ENCODE measurements at places on chromosomes 4 and X.
A peak's percentile ranks its signal among the peaks of the same experiment; 100 is the strongest.

GRCh38 chrX:51456246-51456645 lies 40.1 kb downstream of the NUDT11 start:
- no peak for DNase-seq

GRCh38 chr4:2042204-2042946 lies 16.8 kb upstream of the NAT8L start:
- no peak for DNase-seq

DNA sequence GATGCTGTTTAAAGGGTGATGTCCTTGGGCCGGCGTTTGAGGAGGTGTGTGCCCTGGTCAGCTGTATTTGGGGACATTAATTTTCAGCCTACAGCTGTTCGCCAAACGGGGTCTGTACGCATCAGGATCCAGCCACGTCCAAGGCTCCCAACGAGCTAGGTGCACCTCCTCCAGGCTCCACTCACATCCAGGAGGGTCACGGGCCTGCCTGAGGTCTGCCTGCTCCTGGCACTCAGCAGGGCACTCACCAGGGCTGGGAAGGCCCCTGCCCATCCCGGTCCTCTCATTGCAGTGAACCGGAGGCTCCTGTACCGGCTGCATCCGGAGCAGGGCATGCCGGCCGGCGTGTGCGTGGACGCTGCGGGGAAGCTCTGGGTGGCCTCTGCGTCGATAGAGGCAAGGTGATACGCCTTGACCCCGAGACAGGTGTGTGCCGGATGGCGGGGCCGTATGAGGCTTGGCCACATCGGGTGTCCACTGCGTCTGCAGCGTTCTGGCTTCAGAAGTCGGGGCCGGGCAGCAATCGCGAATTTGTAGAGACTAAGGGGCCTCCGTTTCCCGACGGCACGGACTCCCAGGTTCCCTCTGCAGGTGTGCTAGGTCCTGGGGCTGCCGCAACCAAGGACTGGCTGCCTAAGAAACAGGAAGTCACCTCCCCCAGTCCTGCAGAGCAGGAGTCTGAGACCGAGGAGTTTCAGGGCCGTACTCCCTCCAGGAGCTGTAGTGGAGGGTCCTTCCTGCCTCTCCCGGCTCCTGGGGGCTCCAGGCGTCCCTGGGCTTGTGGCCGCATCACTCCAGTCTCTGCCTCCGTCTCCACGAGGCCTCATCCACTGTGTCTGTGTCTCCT lies 27.5 kb upstream of the PLCXD1 start:
- DNase-seq: no peak

GRCh38 chr4:174860588-174860987 lies 31.5 kb upstream of the GLRA3 start:
- DNase-seq: no peak

DNA sequence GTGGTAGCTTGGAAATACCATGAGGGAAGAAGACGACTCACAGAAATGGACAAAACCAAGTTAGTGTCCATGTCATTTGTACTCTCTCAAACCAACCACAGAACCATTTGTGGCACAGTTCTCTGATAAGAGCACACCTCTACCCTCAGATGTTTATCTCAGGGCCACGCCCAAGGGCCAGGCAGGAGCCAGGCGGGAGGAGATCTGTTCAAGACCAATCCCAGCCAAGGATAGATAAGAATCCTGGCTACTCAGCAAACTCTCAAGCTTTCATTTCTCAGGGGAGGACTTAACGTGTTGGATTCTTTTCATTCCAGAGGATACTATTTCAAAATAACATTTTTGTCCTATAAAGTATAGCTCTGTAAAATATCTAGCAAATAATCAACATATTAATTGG lies 95.0 kb downstream of the NYX start:
- peak; percentile 23 for DNase-seq

Measured in Caki2 (cell line).